ENCODE measurements at places on chromosomes 3 and 15.
A peak's percentile ranks its signal among the peaks of the same experiment; 100 is the strongest.

DNA sequence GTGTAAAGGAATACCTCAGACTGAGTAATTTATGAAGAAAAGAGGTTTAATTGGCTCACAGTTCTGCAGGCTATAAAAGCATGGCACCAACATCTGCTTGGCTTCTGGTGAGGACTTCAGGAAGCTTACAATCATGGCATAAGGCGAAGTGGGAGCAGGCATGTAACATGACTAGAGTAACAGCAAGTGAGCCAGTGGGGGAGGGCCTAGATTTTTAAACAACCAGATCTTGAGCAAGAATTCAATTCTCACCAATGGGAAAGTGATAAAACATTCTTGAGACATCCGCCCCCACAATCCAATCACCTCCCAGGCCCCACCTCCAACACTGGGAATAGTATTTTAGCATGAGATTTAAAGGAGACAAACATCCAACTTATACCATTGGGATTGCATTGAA, 44.2 kb upstream of the BCL2A1 start:
- no peak for DNase-seq

DNA sequence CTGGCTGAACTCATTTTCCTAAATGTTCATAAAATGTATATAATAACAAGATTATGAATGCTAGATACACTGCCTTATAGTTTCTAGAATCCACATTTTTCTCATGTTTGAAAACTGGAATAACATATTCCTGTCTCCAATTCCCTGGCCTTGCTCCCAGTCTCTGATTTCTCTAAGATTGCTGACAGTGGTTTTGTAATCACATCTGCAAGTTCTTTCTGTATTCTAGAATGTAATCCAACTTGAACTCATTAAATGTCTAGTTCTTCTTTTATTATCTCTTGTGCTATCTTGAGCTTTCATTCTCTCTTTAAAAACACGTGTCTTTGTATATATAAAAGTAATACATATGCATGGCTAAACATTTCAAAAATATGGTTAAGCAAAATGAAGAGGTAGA, 215.2 kb upstream of the ADAMTS9 start:
- no peak for DNase-seq

DNA sequence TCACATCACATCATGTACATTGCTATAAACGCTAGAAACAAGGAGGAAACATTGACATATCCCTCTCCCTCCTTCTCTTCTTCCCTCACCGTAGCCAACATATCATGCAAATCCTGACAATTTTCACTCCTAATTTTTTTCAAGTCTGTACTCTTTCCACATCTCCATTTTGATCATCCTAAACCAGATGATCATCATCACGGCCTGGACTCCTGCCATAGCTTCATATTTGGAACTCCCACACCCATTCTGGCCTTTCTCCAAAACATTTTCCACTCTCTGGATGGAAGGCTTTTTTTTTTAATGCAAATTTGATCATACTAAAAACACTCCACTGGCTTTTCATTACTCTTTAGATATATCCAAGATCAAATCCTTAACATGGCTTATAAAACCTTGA, 248.0 kb upstream of the CNTN3 start:
- no peak for DNase-seq

DNA sequence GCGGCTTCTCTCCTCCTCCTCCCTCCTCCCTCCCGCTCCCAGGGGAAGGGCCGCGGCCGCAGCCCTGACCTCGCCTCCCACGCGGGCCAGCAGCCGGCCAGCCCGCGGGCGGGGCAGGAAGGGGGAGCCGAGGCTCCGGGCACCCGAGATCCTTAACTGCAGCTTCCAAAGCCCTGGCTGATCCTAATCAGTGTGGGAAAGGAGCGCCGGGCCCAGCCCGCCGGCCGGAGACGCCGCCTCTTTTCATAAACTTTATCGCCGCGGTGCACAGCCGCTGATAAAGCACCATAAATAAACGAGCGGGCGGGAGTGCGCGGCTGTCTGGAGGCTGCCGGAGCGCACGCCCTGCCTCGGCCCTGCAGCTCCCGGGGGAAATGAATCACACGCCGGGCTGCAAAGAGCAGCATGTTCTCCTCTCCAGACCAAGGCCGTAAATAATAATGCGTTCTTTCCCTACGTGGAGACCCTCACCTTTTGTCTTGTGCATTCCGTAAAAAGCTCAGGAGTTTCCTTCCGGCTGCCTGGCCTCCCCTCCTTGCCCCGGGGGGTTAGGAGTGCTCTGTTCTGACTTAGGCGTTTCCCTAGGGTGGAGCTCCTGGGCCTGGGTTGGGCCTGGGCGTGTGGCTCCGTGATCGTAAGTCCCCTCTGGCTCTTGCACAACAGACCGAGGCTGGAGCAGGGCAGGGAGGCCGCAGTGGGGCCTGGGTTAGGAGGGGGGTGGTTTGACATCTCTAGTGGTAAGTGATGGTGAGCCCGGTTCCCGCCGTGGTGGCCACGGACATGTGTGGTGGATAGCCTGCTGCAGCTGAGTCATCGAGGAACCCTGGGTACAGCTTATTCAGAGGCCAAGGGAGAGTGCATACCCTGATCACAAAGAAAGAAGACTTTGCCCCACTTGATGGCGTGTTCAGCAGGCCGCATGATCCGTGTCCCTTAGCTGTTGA, 132.6 kb upstream of the HES1 start:
- peak; percentile 43 for DNase-seq

DNA sequence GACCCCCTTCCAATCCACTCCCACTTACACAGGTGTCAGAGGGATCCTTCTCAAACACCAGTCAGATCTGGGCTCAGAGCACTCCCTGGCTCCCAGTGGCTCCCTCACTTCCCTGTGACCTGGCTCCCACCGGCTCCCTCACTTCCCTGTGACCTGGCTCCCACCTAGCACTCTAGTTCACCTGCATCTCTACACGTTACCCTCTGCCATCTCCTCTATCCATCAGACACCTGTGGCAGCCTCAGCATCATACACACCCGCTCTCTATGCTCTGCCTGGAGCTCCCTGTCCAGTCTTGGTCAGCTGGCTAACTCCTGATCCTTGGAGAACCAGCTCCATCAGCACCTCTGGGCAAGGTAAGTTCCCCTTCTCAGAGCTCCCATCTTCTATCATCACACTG, 5.6 kb downstream of the RPP25 start:
- DNase-seq, result no peak

- no peak for DNase-seq
These were observed 8.6 kb downstream of the SNRK start for GRCh38 chr3:43294975-43295374.

GRCh38 chr15:25846377-25846776, 16.8 kb downstream of the ATP10A start:
- no peak for DNase-seq

DNA sequence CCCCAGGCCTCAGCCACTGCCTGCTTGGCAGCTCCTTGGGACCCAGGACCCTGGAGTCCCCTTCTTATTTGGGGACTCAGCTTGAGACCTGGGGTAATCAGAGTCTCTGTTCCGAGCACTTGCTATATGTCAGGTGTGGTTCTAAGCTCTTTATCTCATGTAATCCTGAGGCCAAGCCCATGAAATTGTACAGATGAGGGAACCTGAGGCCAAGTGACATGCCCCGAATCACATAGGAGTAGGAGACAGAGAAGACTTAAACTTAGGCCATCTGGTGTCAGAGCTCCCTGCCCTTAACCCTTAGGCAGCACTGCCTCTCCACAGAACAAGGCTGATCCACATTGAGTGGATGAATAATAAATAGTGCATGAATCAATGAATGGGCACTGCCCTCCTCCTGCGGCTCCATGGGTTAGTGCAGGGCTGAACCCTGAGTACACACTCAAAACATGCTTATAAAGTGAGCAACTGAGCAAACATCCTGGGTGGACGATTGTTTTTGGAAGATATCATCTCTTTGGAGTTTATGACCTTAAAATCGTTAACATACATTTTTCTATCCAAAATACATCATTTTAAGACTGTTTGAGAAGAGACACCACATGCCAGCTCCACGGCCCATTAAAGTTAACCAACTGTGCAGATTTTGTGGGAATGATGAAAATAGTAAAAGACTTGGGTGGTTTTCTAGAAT, 33.2 kb upstream of the IQSEC1 start:
- DNase-seq, result no peak

- no peak for DNase-seq
These were observed 276.5 kb upstream of the NECTIN3 start for GRCh38 chr3:110795163-110795562.

- DNase-seq, result no peak
These were observed 34.7 kb downstream of the GAP43 start for GRCh38 chr3:115658032-115658336.

- DNase-seq, result no peak
These were observed 90.0 kb upstream of the STT3B start for GRCh38 chr3:31442755-31443154.

GRCh38 chr15:42324308-42324707, 35.0 kb upstream of the CAPN3 start:
- DNase-seq, result no peak

GRCh38 chr3:70182166-70182565, 130.3 kb downstream of the MDFIC2 start:
- DNase-seq, result no peak

GRCh38 chr3:156413293-156413892, 141.5 kb downstream of the SSR3 start:
- DNase-seq, result no peak

DNA sequence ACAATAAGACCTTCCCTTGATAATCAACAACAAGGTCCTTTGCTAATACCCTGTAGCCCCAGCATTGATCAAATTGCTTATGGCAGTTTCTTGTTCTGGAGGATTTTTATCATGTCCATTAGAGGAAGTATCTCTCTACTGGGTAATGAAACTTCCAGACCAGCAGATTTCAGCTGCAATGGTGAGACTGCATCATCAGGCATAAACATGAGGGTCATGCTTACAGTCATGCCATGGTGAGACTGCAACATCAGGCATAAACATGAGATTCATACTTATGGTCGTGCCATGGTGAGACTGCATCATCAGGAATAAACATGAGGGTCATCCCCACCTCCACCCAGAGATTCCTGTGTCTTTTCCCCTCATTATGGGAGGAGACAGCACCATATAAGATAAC, 129.0 kb upstream of the LIPC start:
- DNase-seq, result no peak

- no peak for DNase-seq
These were observed 183.6 kb downstream of the SHOX2 start for GRCh38 chr3:157922614-157923013.

DNA sequence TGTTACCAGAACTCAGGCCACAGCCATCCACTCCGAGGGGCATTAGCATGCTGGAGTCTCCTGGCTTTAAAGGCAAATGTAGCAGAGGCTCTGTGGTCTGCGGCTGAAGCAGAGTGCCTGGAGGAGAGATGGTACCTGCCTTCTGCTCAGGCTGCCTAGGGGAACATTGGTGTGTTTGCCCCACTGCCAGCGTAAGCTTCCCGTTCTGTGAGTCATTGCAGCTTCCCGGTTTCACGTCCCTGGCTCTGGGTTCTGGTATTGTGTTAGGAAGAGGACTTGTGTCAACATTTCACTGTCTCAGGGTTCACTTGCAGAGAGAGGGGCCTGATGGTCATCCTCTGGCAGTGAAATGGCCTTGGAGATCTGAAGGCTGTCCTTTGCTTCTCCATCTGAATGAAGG, 1.8 kb downstream of the GASK1A start:
- DNase-seq, result no peak

DNA sequence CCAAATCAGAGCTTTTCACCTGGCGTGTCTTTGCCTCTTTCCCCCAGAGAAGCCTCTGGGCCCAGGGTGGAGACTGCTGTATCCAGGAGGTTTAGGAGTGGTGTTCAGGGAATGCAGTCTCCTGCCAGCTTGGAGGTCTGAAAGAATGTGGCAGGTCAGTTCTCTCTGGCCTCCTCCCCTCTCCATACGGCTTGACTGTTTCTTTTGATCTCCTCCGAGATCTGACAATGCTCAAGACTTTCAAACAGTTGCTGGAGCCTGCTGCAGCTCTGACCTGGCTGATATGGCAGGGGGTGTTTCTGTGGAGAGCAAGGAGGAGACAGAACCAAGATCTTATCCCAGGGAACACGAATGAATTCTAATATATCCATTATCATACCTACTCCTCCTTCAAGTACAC, 24.7 kb upstream of the TM4SF4 start:
- no peak for DNase-seq

DNA sequence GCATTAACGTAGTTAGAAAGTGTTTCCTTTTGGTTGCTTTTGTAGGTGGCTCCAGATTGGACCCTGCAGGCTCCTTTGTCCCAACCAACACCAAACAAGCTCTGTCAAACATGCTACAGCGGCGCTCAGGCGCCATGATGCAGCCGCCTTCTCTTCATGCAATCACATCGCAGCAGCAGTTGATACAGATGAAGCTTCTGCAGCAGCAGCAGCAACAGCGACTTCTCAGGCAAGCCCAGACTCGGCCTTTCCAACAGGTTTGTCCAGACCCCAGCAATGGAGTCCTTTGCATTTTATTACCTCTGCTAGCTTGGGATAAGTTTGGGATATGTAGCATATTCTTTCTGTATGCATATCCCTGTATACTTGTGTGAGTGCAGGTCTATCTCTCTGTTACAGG, 10.1 kb upstream of the P2RY12 start:
- no peak for DNase-seq

DNA sequence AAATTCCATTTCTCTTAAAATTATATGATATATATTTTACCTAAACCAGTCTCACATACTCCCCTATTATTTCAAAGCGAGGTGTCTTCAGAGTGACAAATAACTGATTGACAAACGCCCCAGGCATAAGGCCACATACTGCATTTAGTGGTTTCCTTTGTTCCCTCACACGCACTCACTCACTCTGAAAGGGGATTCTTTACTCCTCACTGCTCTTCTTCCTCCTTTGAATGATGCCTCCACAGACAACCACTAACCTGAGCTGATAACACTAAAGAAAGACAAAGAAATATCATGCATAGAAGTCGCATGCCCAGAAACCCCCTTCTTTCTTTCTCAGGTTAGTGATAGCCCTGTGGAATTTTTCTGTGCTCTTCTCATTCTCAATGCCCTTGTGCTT, 24.1 kb upstream of the BBX start:
- no peak for DNase-seq

DNA sequence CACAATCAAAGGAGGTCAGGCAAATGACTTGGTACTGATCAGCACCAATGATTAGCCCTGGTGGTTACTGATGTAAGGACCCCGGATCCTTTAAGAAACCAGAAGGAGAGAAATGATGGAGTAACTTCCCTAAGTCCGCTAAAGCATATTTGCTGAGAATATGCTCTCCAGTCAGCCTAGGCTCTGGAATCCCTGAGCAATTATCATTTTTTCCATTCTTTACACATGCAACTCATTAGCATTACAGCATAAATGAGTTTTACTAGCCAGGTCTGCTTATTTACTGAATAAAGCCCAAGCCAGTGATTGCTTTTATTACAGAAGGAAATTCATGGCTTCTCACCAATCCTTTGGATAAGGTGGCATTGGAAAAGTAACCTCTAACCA, 139.2 kb upstream of the WNT5A start:
- DNase-seq, result no peak

- no peak for DNase-seq
These were observed 106.5 kb upstream of the SETMAR start for GRCh38 chr3:4196506-4197147.

DNA sequence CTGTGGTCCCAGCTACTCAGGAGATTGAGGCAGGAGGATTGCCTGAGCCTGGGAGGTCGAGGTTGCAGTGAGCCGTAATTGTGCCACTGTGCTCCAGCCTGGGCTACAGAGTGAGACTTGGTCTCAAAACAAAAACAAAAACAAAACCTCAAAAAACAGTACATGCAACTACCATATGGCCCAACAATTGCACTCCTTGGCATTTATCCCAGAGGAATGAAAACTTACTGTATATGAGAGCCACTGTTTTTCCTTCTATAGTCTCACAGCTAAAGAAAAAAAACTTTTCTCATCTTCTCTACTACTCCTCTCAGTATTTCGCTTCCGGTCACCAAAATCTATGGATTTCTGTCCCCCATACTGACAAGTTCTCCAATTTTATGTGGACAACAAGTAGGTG, 84.3 kb downstream of the FLNB start:
- no peak for DNase-seq

Data from D341Med (cell line).